Eye (tissue), 1 donor: ENCODE measurements at places on chromosomes 1 and 21.
A peak's percentile ranks its signal among the peaks of the same experiment; 100 is the strongest.

DNA sequence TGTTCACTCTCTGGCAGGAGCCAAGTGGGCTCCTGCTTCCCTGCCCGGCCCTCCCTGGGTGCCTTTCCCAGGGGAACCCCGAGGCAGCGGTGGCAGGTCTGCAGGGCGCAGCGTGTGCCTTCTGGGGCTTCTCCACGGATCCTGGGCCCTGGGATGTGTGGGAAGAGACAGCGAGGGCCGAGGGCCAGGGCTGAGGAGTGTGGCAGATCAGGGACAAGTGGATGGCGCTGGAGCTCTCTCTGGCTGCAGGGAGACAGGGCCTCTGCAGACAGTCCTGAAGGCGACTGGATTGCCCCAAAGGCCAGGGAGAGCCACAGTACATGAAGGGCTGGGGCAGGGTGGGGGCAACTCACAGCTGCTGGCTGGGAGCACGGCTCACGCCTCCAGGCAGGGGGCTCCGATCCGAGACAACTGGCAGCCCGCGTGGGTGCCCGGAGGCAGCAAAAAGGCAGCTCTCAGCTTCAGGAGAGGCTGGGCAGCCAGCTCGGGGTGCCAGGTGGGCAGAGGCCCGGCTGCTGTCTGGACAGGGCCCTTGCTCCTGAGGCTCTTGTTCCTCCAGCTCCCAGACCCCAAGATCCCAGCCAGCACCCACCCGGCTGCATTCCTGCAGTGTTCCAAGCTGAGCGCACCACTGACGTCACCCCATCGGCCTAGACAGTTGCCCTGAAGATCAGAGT lies 16.0 kb downstream of the MORN1 start:
- no peak for DNase-seq

- no peak for DNase-seq
Measured at GRCh38 chr1:239443361-239443760, 57.0 kb downstream of the CHRM3 start.

- DNase-seq, result no peak
Measured at GRCh38 chr1:35615440-35615839, 25.9 kb downstream of the PSMB2 start.

- peak; percentile 30 for DNase-seq
Measured at GRCh38 chr1:180762796-180763195, 131.0 kb downstream of the XPR1 start.

- DNase-seq, result no peak
Measured at GRCh38 chr21:19577381-19577780, 1173.8 kb upstream of the TMPRSS15 start.

GRCh38 chr21:28884976-28885852 lies 107.5 kb downstream of the LTN1 start:
- DNase-seq, result peak; percentile 96

DNA sequence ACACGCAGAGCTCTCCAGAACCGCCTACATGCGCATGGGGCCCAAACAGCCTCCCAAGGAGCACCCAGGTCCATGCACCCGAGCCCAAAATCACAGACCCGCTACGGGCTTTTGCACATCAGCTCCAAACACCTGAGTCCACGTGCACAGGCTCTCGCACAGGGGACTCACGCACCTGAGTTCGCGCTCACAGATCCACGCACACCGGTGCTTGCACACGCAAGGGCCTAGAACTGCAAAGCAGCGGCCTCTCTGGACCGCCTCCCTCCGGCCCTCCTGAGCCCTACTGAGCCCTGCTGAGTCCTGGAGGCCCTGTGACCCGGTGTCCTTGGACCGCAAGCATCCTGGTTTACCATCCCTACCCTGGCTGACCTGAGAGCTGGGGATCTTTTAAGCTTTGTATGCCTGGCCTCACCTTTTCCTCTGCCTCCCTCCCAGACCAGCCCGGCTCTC lies 8.3 kb downstream of the OLIG2 start:
- no peak for DNase-seq

- DNase-seq, result no peak
Measured at GRCh38 chr1:41409825-41410224, 48.6 kb downstream of the FOXO6 start.

DNA sequence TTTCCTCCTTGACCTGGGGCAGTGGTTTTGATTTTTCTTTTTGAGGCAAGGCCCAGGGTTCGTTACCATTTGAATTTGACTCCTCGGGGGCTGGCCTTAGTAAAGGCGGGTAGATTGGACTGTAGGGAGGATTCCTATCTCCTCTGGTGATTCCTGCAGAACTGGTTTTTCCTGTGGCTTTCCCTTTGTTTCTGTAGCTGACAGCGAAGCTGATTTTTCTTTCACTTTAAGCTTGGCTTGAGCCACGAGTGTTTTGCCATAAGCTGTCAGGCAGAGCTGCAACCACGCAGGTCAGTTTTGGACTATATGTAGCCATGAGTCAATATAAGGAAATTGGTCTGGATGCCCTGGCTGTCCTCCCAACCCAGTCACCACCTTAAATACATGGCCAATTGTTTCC lies 28.7 kb upstream of the KCNJ15 start:
- DNase-seq, result no peak

GRCh38 chr1:77776007-77776700 lies 3.3 kb upstream of the MIGA1 start:
- no peak for DNase-seq

- peak; percentile 78 for DNase-seq
Measured at GRCh38 chr1:150186789-150187559, 37.3 kb downstream of the PLEKHO1 start.

DNA sequence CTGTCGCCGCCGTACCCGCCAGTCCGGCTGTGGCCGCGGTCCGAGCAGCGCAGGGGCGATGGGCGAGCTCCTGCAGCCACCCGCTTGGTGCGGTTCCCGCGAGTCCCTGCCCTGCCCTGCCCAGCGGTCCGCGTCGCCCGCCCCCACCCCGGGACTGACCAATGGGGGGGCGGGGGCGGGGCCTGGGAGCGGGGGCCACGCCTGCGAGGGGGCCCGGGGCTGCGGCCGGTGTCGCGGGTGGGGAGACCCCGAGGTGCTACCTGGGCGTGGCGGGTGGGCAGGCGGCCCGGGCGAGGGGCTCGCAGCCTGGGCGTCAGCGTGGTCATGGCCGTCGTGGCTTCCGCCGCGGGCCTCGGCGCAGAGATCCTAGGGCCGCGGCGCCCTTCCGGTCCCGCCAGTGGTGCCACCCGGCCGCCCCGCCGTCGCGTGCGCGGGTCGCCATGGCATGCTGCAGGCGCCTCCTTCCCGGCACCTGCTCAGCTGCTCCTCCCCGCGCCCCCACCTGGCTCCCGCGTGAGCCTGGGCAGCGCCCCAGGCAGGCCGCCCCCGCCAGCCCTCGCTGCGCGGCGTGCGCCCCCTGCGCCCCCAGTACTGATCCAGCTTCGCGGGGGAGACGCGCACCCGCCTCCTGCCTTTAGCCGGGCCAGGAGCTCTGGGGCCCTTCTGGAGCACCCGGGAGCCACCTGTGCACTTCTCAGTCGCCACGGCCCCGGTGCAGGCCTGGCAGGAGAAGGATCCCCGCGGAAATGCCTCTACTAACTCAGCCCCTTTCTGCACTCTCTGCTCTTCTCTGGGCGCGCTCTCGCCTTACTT lies at the start of gene BMP8B:
BMP8B (minus strand) TSS at position 108 of the 813 bp plus-strand sequence. CDS start 380 bp downstream, outside the sequence.
- DNase-seq, result peak; percentile 54

- no peak for DNase-seq
Measured at GRCh38 chr1:216081445-216081844, 341.8 kb downstream of the USH2A start.

- no peak for DNase-seq
Measured at GRCh38 chr1:216461466-216461865, 38.2 kb upstream of the USH2A start.

DNA sequence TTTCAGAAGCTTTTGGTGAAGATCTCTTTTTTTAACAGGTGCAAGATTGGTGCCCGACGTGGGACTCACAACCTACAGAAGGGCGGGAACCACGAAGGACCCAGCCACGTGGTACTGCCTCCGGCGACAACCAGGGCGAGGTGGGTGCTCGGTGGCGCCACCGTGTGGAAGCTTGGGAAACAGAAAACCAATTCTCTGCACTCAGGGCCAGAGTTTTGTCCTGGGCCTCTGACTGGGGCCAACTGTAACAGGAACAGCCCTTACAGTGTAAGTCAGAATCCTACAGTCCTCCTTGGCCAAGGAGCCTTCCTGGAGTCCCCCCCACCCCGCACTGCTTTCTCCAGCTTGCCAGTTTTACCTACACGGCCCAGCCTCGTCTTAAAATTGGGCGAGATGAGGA lies 11.6 kb upstream of the S100A7A start:
- no peak for DNase-seq

GRCh38 chr21:43851593-43851992 lies 13.4 kb upstream of the AGPAT3 start:
- no peak for DNase-seq

- no peak for DNase-seq
Measured at GRCh38 chr21:41907496-41908258, 28.5 kb upstream of the PRDM15 start.

- peak; percentile 13 for DNase-seq
Measured at GRCh38 chr1:193103759-193104501, 1.3 kb downstream of the GLRX2 start.

DNA sequence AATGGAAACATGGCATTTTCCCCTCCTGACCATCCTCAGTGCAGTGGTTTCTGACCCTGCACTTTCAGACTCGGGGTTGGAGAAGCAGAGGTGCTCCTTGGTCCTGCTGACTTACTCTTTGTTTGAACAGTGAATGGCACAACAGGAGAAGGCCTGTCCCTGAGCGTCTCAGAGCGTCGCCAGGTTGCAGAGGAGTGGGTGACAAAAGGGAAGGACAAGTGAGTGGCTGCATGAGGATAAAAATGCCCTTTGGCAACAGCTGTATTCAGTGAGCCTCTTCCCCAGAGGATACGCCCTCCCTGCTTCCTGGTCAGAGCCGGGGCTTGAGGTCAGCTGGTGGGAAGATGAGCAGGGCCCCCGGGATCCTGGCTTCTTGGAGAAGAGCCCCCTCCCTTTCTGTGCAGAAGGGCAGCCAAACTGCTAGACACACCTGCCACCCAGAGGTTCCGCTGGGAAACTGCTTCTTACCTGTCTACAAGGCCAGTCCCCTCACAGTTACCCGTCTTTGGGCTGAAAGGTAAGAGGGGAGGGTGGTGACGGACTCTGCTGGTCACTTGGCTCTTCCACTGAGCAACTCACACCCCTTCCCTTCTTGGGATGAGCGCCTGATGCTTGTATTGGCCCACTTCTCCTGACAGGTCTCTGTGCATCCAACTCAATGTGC lies 16.6 kb downstream of the NPL start:
- peak; percentile 38 for DNase-seq

- DNase-seq, result peak; percentile 84
Measured at GRCh38 chr1:156860113-156860627, 495 bp upstream of the NTRK1 start.

GRCh38 chr1:212678456-212679410 lies 20.9 kb downstream of the BATF3 start:
- DNase-seq, result no peak

DNA sequence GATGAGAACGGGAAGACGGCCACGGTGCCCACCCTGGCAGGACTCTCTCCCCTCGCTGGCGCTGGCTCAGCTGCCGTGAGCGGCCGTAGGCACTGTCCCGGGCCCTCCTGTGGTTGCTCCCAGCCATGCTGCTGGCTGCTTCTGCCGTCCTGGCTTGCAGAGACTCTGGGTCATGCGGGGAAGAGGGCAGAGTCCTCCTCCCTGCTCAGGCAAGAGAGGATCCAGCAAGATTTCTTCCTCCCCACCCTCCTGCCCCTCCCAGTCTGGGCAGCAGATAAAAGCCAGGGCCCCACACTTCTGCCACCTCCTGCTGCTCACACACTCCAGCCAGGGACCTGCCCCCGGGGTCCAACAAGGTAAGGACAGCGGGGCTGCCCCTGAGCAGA lies 60.1 kb downstream of the AGPAT3 start:
- no peak for DNase-seq

GRCh38 chr1:185483664-185484450 lies 166.8 kb upstream of the IVNS1ABP start:
- peak; percentile 53 for DNase-seq

DNA sequence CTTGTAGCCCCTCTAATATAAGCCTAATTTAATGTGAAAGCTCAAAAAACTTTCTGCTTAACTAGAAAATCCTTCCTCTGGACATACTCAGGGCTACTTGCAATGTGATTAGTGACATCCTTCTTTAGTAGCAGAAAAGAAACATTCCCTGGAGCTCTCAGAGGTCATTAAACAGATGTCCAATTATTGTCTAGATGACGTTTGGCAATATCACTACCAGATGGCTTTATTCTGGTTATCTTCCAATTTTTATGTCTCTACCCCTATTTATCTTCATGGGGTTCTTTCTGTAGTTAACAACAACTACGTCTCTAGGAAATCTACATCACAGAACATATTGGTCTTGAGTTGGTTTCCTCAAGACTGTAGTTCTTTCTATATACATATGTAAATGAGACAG lies 44.2 kb downstream of the CTH start:
- no peak for DNase-seq

GRCh38 chr1:37391211-37392011 lies 83.0 kb upstream of the ZC3H12A start:
- DNase-seq, result peak; percentile 50

- no peak for DNase-seq
Measured at GRCh38 chr1:61247051-61247825, 164.9 kb downstream of the NFIA start.

DNA sequence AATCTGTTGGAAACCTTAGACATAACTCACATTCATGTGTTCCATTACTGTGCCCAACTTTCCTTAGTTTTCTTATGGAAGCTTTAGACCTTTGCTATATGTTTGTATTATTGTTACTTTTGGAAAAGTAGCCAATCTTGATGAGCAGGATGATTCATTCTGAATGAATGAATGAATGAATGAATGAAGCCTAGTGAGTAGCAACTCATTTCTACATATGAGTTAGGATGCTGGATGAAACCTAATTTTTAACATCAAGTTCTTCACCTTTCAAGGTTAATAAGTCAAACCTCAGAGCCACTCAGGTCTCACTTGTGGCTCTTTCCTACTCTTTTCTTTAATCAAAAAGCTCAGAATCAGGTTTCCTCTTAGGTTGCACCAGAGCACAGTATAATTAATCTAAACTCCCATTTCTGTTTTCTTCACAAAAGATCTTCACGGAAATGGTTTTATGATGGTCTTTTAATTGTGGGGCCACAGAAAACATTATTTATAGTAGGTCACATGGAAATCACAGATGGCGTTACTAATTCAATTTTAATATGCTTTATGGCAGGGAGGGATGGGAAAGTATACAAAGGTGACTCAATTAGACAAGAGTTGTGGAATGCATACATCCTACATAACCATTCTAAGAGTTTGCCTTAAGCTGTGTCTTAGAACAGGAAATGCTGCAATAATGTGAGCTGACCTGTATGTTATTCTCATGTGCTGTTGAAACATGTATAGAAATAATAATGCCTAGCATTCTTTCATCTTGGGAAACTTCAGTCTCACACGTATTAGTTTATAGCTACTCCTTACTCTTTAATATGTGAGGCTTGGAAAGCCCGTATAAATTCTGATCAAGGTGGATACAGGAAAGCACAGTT lies 4.5 kb upstream of the DDX59 start:
- peak; percentile 24 for DNase-seq
